Left forelimb (tissue), 1 donor: ENCODE measurements at places on chromosomes 2 and 18.

- DNase-seq: no peak
These were observed 27.0 kb upstream of the LPIN1 start for GRCh38 chr2:11719230-11719977.

DNA sequence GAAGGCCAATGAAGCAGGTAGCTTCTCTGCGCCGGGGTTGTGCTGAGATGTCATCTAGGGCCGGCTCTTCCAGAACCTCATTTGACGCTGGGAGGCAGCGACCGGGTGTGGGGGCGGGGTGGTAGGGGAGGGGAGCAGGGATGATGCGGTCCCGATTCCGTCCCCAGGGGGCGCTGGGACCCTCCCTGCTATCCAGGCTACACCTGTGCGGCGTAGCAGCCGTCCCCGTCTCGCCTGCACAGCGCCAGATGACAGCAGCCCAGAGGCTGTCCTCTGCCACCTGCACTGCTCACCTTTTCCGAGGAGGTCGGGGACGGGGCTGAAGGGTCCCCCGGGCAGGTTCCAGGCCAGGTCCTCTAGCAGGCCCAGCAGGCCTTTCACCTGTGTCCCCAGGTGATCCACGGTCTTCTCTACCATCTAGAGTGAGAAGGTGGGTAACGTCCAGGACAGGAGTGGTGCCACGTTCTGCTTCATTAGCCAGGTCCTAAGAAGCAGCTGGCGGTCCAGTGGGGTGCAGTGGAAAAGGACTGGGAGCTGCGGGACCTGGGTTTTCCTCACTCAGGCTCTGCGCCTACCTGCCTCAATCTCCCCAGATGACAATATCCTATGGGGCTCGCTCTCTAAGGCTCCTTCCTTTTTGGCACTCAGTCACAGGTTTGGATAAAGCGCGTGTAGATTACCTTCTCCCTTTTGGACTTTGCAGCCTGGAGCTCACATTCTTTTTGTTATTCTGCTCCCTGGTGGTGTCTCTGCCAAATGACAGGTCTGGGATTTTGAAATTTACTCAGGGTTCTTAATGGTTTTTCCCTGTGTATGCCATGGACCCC, 56.0 kb upstream of the RAB6C start:
- peak; percentile 41 for DNase-seq

DNA sequence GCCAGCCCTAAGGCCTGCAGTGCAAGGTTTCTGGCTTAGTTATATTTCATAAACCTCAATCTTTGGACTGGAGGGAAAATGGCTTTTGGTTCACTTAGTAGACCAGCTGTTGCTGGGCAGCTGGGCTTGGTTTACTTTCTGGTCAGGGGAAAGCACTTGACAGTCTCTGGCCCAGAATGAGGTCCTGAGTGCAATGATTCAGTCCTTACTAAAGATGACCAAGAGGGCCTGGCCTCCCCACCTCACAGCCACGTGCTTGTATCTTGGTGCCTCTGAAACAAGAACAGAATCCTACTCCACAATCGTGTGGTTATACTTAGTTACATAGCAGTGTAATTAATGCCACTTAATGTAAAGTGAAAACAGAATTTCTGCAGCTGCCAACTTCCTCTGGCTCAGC, 325.5 kb upstream of the MEIS1 start:
- DNase-seq: no peak

DNA sequence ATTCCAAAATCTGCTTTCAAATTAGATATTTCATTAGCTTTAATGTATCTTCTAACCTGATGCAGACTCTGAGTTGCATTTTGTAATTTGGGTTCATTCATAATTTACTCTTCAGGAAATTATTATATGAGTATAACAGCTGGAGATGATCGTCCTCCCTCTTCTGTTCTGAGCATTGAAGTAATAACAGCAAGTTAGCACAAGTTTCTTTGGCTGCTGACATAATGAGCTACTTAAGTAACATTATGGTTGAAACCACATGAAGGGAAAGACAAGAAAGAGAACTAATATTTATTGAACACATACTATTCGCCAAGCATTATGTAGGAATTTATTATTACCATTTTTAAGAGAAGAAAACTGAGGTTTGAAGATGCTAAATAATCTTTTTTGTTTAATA, 75.1 kb downstream of the CPO start:
- DNase-seq: no peak

DNA sequence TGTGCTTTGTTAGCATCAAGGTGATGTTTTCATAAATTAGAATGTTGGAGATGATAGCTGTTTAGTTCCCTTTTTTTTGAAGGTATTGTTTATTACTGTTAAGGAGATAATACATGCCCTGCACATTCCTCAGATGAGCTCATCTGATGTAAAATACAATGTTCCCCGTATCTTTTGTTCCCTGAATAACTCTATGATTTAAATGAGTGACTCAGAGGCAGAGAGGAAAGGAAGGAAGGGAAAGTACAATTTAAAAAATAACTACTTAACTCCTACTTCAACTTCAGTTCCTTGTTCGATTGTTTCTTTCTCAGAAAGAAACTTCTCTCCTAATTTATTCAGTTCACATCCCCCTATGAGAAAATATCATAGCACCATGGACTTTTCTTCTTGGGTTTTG, 208.7 kb downstream of the KCNE4 start:
- no peak for DNase-seq
